ENCODE measurements at places on chromosomes 6 and 20.

DNA sequence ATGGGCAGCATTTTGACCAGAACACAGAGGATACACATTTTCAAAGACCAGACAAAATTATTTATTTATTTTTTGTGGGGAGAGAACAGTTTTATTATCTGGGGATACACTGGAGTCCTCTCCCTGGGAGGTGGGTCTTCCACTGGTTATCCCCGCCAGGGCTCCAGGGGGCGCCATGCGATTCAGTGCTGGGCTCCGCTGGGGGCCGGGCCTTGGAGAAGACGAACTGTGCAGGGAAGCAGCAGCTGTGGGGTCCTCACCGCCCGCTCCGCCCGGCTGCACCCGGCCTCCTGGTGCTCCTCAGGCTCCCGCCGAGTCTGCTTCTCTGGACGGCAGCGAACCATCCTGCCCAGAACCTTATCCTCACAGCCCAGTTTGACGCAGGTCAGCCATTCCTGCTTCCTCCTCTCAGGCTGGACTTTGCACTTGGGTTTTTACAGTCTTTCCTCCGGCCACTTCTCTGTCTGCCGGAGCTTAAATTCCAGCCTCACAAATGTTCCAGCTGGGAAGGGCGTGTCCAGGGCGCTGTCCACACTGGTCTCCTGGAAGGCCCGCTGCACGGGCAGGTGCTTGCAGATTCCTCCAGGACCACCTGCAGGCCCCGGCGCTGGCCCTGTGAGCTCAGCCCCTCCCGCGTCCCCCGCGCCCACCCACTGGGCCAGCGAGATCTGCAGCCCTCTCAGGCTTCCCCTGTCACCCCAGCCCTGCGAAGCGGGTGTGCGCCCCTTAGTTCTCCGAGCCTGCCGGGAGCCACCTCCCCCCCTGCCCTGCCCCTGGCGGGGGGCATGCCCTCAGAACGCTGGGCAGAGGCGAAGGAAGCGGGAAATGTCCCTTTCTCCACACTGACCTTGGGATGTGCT lies 1830.0 kb upstream of the DEFB115 start:
- DNase-seq, result no peak

- DNase-seq, result no peak
Observed at GRCh38 chr6:20747991-20748390, 213.7 kb downstream of the CDKAL1 start.

- DNase-seq, result no peak
Observed at GRCh38 chr6:44576132-44576631, 188.7 kb downstream of the CDC5L start.

GRCh38 chr6:36386495-36387439 lies 702 bp downstream of the ETV7 start:
- no peak for DNase-seq

- no peak for DNase-seq
Observed at GRCh38 chr6:39339096-39339867, 16.8 kb upstream of the KCNK16 start.

GRCh38 chr6:156026486-156027247 lies 571.0 kb upstream of the NOX3 start:
- DNase-seq, result no peak

GRCh38 chr20:56353356-56353755 lies 5.4 kb upstream of the FAM210B start:
- DNase-seq, result no peak

GRCh38 chr20:58976061-58976730 lies 4.9 kb upstream of the NELFCD start:
- DNase-seq, result no peak

DNA sequence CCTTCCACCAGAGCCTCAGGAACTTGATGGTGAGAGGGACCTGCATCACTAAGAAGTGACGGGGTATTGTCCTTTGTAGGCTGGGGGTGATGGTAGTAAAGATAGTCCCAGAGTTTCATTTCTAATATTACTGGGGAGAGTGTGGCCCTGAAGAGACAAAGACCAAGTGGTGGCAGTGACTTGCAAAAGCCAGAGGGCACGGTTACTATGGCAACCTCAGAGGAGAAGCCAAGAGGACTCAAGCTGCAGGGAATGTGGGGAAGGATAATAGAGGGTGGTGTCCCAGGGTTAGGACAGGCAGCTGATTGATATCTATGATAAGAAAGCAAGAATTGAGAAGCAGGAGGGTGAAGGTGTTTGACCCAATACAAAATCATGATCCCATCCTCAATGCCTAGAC lies 42.5 kb downstream of the HLA-G start:
- DNase-seq, result no peak

- no peak for DNase-seq
Observed at GRCh38 chr6:37893257-37893656, 73.7 kb downstream of the ZFAND3 start.
